Lower lobe of right lung (tissue), 2 donors: ENCODE measurements at places on chromosomes 5 and 9. TPM values are rescaled to one million over a fixed set of nuclear protein-coding genes. Genes with fewer than 3 reads are reported as not detected.

DNA sequence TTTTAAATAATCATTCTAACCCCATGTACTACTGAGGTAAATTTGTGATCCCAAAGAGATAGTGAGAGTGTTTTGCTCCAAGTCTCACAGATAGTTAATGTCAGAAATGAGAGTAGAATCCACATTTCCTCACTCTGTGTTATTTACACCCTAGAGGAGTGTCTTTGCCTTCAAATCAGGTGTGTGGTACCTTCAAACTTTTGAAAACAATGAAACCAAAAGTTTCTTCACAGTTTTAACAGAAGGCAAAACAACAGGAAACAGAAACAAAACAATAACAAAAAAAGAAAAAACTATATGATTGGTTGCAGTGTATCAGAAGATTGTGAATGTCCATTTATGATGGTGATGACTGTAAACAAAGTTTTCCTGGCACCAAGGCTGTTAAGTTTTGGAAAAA, 85.9 kb downstream of the ERBIN start:
- H3K27me3 ChIP-seq = no peaks in the 10 kb centered on the region
- H3K36me3 ChIP-seq = peaks cover 41% of the 10 kb centered on the region
- H3K4me1 ChIP-seq = no peaks in the 10 kb centered on the region
- DNase-seq = no peak
- H3K27ac ChIP-seq = no peak overlapping the region
- H3K4me3 ChIP-seq = no peak overlapping the region

DNA sequence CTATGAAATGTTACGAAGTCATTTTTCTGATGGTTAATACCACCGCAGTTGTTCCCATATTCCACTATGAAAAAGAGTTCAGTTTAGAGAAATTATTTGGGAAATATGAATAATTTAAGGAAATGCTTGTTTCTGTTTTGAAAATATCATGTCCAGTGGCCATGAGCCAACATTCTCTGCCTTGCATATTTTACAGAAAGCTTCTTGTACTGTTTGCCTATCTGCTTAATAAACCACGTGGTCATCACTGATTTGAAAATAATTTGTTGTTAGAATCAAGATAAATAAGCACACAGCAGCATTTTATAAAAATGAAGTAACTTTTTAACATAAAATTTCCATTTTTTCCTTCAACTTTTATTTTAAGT, 381.5 kb upstream of the CDH18 start:
- H3K4me3 ChIP-seq = no peak overlapping the region
- H3K27me3 ChIP-seq = no peaks in the 10 kb centered on the region
- no peak overlapping the region for H3K27ac ChIP-seq
- no peaks in the 10 kb centered on the region for H3K4me1 ChIP-seq

The PCSK1 gene
- 0.18 TPM for total RNA-seq

DNA sequence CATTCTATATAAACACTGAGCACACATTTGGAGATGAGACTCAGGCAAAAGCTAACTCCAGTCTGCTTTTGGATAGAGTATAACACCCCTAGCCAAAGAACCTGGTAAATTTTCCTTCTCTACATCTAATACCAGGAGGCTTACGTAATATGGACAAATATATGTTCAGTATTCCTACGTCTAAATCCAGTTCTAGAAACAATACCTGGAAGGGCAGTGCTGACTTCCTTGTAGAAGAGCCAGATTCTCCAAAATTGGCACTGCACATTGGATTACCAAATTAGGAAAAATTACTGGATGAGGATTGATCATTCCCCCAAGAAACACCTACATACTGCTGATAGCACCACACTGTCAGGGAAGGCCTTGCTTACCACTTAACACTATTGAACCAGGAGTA, 247.4 kb downstream of the SAXO1 start:
- H3K27ac ChIP-seq = peak overlapping the region; percentile 20
- H3K27me3 ChIP-seq = no peaks in the 10 kb centered on the region
- no peak for DNase-seq
- peaks cover 20% of the 10 kb centered on the region for H3K4me1 ChIP-seq

The CEP120 gene
- total RNA-seq = 22.3 TPM

- H3K4me3 ChIP-seq = no peak overlapping the region
- H3K4me1 ChIP-seq = no peaks in the 10 kb centered on the region
- H3K27ac ChIP-seq = no peak overlapping the region
- DNase-seq = no peak
- no peaks in the 10 kb centered on the region for H3K27me3 ChIP-seq
- no peaks in the 10 kb centered on the region for H3K36me3 ChIP-seq
Measured at GRCh38 chr9:129688285-129689043, 23.0 kb downstream of the PRRX2 start.

DNA sequence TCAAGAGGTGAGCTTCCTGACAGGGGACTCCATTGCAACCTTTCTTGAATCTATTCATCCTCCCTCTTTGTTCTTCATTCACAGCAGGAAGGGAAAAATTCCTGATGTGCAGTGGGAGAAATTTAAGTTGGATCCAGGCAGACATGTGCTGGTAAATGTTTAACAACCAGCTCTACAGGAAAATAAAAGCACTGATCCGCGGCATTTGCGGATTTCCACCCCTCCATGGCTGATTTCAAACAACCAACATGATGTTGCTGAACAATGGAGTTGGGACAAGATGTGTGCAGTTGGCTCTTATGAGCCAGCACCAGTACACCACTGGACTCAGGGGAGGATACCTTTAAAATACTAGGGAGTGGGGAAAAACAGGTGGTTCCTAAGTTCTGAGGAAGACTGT, 47.0 kb downstream of the SPRY4 start:
- DNase-seq = no peak
- no peak overlapping the region for H3K4me3 ChIP-seq
- no peaks in the 10 kb centered on the region for H3K27me3 ChIP-seq
- H3K27ac ChIP-seq = no peak overlapping the region

The SOX30 gene
- not detected for total RNA-seq

- H3K27ac ChIP-seq = peak overlapping the region; percentile 33
- H3K4me3 ChIP-seq = no peak overlapping the region
- no peaks in the 10 kb centered on the region for H3K36me3 ChIP-seq
- no peaks in the 10 kb centered on the region for H3K27me3 ChIP-seq
- DNase-seq = no peak
- peaks cover 33% of the 10 kb centered on the region for H3K4me1 ChIP-seq
Measured at GRCh38 chr9:109918339-109919163, 138.6 kb downstream of the PALM2AKAP2 start.
